ENCODE measurements at places on chromosomes 12 and 14.

- no peak for DNase-seq
Observed at GRCh38 chr12:22729957-22730443, 105.0 kb downstream of the ETNK1 start.

GRCh38 chr14:38547961-38548490 lies 292.1 kb upstream of the CLEC14A start:
- no peak for DNase-seq

GRCh38 chr12:107486140-107486892 lies 199.3 kb upstream of the PWP1 start:
- DNase-seq: no peak

GRCh38 chr14:100147181-100147631 lies 12.2 kb downstream of the DEGS2 start:
- DNase-seq: peak; percentile 52

DNA sequence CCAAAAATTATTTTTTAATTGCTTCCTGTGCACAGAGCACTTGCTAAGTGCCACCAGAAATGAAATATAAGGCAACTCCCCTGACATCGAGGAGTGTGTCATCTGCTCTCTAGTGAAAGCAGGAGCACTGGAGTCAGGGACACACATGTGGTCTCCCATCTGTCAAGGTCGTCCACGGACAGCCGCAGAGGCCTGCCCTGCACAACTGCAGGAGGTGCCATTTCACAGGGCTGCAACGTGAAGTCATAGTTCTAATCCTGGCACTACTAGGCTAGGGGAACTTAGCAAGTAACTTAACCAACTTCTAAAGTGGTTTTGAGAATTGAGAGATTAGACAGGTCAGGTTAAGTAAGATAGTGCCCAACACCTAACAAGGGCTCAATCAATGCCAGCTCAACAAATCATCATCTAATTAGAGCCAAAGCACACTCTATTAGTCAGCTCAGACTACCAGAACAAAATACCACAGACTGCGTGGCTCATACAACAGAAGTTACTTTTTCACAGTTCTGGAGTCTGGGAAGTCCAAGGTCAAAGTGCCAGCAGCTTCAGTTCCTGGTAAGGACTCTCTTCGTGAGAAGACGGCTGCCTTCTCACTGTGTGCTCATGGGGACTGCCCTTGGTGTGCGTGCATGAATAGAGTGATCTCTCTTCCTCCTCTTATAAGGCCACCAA lies 30.7 kb downstream of the FOXN3 start:
- no peak for DNase-seq

DNA sequence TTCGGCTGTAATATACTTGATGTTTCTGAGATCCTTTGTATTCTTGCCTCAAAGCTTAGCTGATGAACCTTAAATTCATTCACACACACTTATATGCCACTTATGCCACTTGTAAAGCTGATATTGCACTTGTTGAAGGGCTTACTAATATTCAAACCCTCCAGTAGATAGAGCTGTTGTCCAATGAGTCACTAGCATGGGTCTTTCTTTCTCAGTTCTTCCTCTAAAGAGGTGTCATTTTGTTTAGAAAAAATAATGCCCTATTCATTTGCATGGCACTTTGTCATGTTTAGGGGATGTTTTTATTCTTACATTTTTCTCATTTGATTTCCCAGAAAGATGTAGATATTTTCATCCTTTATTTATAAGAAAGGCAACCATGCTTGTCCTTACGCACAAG lies 56.4 kb downstream of the MON2 start:
- no peak for DNase-seq

DNA sequence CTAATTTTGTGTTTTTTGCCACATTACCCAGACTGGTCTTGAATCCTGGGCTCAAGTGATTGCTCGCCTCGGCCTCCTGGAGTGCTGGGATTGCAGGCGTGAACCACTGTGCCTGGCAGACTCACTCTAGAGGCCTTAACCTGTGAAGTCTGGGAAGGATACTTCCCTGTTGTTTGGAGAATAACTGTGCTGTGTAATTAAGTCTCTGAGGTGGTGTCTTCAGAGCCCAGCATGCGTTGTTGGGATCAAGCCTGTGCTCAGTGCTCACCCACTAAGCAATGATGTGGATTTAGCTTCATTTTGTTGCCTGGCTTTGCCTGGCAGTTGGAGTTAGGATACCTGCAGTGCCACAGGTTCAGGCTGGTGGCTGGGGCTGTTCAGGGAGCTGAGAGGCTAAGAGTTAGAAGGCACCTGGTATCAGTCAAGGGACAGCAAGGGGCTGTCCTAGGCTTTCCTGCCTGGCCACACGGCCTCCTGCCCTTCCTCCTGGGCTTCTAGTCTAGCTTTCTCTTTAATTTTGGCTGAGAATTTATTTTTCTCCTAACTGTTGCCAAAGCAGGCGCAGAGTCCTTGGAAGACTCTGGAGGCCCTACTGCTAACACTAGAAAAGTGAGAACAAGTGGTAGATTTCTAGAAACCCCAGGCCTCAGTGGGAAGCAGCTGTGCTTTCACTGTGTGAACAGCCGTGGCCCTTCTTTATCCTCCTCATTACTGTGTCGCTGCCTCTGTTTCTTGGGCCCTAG lies 38.5 kb downstream of the EP400 start:
- no peak for DNase-seq

DNA sequence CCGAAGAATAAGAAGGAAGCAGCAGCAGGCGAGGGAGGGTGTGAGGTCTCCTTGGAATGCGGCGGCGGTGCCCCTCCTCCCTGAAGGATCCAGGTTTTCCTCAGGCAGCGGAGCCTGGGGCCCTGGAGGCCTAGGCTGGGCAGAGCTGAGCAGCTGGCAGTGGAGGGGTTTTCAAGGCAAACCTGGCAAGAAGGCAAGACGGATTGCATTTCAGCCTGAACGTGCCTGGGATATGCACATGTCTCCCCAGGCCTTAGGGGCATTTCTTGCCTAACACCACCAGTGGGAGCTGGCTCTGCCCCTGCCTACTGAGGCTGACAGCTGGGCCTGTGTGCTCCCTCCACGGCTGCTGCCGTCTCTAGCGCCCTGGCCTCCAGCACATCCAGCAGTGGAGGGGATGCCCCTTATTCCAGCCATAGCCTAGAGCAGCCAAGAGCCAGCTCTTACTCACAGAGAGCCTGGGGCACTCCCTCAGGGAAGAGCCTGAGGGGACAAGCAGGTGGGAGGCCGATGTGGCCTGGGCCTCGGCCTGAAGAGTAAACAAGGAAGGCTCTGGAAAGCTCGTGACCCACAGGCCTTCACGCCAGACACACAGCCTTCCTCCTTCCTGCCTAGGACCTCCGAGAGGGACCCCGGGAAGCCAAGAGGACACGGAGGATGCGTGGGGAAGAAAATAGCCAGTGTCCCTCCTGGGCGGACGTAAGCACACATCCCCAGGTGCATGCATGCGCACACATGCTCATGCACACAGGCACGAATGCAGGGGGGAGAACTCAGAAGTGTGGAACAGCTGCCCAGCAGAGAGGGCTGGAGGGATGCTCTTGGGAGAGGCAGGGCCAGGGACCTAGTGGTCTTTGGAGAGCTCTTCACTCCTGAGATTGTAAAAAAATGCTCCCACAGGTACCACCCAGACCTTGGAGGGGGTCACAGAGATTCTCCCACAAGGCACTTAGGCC lies 23.0 kb upstream of the EIF2B2 start:
- no peak for DNase-seq

- DNase-seq: no peak
Observed at GRCh38 chr14:81406863-81407262, 6.7 kb upstream of the STON2 start.

DNA sequence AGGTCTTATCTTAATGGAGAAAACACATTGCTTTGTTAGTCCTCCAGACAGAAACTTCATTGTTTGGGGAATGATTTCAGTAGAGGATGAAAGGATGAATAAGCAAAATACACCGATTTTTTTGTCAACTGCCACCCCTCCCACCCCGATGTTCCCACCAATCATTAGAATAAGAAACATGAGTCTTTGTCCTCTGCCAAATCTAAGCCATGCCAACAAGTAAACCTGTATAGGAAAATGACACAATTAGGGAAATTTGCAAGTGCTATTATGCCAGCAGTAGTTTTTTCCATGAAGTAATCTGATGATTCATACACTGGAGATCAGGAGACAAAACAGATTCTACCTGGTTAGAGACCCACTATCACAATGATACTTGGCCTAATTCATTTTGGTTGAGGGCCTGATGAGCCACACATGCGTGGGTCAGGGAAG lies 35.9 kb downstream of the FLRT2 start:
- no peak for DNase-seq

GRCh38 chr12:4025181-4026019 lies 152.2 kb upstream of the PARP11 start:
- DNase-seq: no peak

GRCh38 chr12:48160807-48161206 lies 3.5 kb upstream of the ASB8 start:
- DNase-seq: no peak

- no peak for DNase-seq
Observed at GRCh38 chr12:30980955-30981662, 54.6 kb downstream of the TSPAN11 start.

GRCh38 chr12:113072136-113072535 lies 15.6 kb downstream of the DTX1 start:
- DNase-seq: no peak

DNA sequence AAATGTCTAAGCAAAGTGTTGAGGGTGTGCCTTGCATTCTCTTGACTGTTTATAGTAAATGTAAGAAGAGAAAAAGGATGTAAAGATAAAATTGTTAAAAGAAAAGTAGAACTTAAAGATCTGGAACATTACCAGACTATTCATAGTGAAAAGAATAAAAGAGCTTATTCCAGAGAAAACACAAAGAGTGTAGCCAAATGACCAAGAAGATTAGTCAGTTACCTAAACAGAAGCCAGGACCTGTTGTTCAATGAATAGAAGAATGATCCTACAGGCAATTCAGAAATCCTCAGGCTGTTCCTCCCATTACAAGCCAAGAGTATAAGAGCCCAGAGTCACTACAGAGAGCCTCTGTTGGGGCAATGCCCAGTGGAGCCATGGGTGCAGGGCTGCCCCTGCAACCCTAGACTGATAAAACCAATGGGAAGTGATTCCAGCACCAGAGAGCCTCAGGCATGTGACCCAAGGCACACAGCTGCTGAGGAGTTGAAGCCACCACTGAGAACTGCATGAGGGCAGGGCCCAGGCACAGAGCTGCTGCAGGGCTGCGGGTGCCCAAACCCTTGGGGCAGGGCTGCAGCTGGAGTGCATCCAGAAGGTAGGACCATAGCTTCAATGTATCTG lies 91.1 kb upstream of the SLC38A4 start:
- no peak for DNase-seq

GRCh38 chr14:85252011-85252410 lies 277.9 kb upstream of the FLRT2 start:
- DNase-seq: no peak

DNA sequence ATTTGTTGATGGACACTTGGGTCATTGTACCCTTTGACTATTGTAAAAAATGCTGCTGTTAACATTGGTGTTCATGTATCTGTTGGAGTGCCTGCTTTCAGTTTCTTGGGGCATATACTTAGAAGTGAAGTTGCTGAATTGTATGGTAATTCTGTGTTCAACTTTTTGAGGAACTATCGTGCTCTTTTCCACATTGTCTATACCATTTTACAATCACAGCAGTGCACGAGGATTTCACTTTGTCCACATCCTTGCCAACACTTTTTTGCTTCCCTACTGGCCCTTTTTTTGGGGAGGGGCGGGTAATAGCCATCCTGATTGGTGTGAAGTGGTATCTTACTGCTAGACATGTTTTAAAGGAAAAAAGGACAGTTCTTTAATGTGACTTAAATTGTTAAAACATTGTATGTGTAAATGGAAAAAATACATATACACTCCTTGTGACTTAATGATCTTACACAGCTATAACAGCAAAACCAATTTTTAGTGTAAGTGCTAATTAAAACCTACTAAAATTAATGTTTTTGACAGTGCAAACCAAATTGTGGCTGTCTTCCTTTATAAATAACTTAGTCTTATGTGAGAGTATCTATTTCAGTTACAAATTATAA lies 52.7 kb downstream of the WNK1 start:
- DNase-seq: no peak

DNA sequence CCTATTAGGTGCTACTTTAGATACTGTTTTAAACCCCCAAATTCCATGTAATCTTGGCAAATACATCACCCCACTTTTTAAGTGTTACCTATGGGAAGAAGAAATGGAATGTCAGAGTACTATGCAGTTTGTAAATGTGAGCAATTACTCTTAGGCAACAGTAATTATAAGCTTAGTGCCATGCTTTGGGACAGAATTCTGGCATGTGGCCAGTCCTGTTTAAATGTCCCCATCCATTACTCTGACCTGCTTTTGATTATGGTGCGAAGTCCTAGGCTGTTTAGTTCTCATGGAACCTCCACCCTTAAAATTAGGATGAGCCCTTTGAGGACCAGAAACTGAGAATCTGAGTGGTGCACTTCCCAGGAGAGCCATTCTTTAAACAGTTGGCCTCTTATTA lies 321.4 kb upstream of the RGS6 start:
- DNase-seq: no peak

- no peak for DNase-seq
Observed at GRCh38 chr12:58728397-58728796, 191.9 kb downstream of the LRIG3 start.

GRCh38 chr12:89589753-89590152 lies 63.9 kb upstream of the POC1B start:
- no peak for DNase-seq

DNA sequence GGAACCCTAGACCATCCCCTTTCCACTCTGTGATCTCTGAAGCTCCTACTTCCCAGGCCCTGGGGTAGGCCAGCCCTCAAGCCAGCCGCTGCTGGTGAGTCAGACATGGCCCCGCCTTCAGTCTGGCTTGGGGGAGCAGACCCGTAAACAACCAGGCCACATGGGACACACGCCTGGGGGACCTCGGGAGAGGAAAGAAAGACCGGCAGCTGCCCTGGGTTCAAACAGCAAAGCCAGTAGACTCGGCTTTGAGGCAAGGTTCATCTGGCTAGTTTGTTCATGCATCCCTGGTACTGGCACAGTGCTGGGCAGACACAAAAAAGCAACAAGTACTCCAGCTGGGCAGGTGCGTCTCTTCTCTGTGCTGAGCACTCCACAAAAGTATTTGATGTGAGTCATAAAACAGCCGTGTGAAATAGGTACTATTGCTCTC lies 101.9 kb downstream of the SETD3 start:
- DNase-seq: no peak

DNA sequence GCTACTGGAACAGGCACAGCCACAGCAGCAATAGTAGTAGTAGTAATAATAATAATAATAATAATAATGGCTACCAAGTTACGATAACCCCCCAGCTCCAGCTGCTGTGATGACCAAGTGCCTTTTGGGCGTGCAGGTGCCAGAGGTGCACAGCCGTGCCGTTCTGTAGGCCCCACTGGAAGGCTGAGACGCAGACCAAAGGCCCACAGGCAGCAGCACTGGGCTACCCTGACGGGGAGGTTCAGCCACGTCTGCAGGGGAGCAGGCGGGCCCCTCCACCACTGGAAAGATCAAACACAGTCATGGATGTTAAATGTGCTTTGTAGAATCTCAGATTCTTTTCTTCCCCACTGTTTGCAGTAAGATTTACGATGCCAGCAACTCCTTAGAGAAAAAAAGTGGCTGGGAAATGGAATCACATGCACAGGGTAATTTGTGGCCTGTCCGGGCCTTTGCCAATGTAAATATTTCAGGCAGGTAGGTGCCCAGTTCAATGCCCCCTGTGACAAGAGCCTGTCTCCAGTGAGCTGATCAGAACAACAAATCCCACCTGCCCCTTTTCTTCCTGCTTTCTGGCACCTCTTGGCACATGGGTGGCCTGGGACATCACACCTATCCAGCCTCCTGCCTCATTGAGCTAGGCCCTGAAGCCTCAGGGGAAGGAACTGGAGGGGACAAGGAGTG lies 32.6 kb downstream of the CCDC85C start:
- no peak for DNase-seq

- no peak for DNase-seq
Observed at GRCh38 chr12:84696908-84697540, 215.6 kb downstream of the SLC6A15 start.
